H7 (cell line): ENCODE measurements at places on chromosomes 4 and X.

DNA sequence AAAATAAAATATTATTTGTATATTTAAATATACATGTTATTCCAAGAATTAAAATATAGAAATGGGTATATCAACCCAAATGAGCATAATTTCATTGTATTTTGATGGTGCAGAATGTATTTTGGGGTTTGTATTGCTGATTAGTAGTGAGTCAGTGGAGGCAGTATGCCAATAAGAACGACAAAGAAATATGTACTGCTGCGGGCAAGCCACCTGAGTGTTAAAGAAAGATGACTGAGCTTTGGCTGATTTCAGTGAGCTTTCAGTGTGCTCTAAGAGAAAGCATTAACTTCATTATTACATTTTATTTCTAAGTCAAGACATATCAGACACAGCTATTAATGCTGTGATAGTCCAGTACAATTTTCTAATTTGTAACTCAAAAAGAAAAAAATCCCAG lies 297.8 kb downstream of the ANK2 start:
- DNase-seq: no peak

DNA sequence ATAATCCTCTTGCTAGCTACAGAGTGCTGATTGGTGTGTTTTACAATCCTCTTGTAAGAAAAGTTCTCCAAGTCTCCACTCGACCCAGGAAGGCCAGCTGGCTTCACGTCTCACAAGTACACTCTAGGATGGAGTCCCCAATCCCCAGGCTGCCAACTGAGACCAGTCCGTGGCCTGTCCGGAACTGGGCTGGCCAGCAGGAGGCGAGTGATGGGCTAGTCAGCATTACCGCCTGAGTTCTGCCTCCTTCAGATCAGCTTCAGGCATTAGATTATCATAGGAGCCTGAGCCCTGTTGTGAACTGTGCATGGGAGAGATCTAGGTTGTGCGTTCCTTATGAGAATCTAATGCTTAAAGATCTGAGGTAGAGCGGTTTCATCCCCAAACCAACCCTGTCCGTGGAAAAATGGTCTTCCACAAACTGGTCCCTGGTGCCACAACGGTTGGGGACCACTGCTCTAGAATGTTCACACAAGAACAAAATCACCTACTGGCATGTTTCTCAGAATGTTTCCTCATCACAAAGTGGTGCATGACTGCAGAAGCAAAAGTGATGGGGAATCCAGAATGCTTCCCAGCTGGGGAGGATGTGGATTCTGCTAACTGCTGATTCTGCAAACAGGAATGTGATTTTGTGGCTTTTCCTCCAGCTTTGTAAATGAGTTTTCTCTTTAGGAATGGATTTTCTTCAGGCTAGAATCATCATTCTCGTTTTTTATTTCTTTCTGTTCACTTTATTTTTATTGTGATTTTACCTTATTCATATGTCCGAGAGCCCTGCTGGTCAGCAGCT lies 40.9 kb downstream of the SEPTIN11 start:
- no peak for DNase-seq

DNA sequence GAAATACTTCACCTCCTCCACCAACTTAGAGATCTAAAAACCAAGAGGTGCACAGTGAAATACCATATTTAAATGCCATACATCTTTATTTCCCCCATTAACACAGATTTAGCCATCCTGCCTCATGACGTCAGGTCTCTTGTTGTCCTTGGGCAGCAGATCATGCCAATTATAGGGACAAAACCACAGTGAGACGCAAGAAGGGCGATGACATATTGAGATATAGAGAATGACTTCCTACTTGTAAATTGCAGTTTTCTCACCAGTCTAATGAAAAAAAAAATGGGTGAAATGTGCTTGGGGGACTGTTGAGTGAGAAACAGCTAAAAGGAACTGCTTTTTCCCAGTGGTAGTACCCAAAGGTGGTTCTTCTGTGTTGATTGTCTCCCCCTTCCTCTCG lies 24.3 kb downstream of the RS1 start:
- no peak for DNase-seq

- peak; percentile 76 for DNase-seq
These were observed at the start of gene TRAM1L1 for GRCh38 chr4:117084866-117085701. TRAM1L1 (minus strand) TSS chr4:117085576; CDS start chr4:117085393, 183 bp downstream.

- DNase-seq: no peak
These were observed 102.8 kb downstream of the TTC29 start for GRCh38 chr4:146842876-146843275.

GRCh38 chr4:41148931-41149330 lies 65.4 kb downstream of the APBB2 start:
- DNase-seq: no peak

DNA sequence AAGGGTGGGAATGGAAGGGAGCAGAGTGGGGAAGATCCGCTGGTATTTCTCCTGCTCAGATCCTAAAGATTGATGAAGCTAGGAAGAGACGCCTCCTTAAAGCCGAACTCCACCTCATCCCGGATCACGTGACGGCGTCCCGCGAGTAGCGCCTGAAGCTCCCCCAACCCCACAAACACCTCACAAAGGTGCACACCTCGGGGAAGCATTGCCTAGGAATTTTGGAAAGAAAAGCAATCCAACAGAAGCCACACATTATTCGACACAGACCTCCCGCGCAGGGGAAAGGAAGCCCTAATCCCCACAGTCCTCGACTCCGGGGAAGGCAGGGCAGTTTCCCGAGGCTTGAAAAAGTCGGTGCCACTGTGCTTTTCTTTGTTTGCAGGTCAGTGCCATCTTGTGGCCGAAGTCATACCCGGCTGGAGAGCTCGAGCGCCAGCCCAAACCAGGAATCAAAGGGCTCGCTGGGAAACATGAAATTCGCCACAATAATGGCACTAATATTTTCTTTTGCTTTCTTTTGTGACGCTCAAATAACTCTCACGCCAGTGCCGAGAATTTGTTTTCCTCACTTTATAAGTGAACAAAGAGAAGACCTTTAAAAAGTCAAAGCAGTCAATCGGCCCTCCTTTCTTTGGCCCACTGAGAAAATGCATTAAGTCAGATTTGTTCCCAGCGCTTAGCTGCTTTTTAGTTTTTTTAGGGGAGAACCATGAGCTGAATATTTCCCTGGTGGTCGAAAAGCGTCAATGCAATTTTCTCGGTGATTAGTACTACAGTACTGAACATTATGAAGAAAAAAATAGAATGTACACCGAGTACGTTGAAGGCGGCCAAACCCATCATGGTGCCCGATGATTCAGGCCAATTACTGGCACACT lies at the start of gene NPY1R:
Gene NPY1R (minus strand): TSS at position 71 of the 881 bp plus-strand sequence. CDS start 6,042 bp downstream, outside the sequence.
- peak; percentile 70 for DNase-seq

- no peak for DNase-seq
These were observed 60.7 kb upstream of the DHRSX start for GRCh38 chrX:2561456-2561855.

DNA sequence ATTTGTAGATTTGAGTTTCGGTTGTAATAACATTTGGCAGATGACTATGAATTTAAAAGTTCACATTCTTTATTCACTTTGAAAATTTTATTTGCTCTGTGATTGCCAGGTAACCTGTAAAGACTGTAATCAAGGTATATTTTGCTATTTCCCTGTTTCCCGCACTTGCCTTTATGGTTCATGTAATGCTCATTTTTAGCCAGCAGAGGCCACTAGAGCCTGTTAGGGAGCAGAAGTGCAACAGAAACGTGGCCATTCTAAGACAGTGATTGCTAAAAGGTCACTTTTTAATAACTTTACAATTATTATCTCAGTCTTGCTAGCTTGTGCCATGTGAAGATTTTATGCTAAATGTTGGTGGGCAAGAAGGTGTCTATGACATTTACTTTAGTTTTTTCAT lies 12.4 kb downstream of the YIPF6 start:
- DNase-seq: peak; percentile 39

- DNase-seq: no peak
These were observed 43.3 kb downstream of the LUZP4 start for GRCh38 chrX:115332832-115333231.

DNA sequence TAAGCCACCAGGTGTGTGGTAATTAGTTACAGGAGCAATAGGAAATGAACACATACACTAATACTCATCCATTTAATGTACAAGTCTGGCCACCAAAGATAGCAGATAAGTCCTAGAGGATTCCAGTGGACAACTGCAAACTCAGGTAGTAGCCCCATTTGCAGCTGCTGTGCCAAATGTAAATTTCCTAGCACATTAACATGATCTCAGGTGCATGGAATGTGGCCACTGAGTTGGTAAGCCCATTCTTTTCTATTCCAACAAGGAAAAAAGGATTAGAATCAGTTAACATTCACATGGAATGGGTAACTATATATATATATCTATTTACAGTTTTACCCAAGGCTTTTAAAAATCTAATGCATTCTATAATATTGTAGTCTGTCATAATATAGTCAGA lies 23.3 kb upstream of the FRAS1 start:
- no peak for DNase-seq
